Endothelial cell (in vitro differentiated cells): ENCODE measurements at places on chromosomes 1 and 21.

- peak; percentile 63 for DNase-seq
Measured at GRCh38 chr1:204746838-204747442, 61.4 kb upstream of the LRRN2 start.

- DNase-seq = peak; percentile 49
Measured at GRCh38 chr1:186212568-186213224, 162.4 kb downstream of the TPR start.

DNA sequence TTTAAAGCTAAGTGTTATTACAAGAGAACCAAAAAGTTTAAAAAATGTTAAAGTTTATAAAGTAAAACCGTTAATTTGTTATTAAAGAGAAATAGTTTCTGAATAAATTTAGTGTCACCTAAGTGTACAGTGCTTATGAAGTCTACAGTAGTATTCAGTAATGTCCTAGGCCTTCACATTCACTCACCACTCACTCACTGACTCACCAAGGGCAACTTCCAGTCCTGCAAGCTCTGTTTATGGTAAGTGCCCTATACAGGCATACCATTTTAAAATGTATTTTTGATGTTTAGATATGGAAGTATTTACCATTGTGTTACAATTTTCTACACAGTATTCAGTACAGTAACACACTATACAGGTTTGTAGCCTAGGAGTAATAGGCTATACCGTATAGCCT lies 60.1 kb upstream of the GCLM start:
- no peak for DNase-seq

DNA sequence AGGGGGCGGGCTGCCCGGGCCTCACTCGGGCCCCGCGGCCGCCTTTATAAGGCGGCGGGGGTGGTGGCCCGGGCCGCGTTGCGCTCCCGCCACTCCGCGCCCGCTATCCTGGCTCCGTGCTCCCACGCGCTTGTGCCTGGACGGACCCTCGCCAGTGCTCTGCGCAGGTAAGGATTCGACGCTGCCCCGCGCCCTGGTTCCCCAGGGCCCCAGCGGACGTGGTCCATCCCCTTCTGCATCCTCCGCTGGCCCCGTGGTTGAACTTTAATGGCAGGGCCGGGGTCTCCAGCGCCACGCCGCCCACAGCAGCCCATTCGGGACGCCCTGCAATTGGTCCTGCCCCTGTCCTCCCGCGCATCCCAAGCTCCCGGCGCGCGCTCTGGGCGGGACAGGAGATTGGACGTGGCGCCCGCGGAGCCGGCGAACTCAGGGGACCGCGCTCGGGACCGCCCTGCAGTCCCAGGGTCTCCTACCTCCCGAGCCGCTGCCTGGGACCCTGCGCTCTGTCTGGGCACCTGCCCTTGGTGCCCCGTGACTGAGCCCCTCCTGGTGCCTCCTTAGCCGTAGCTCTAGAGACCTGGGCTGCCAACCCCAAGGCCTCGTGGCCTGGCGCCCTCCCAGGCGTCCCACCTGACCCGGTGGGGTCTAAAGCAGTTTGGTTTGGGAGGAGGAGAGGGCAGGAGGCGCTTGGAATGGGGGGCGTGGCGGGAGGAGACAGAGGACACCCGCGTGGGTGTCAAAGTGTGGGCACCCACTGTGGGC lies at the start of gene ALPL:
Gene ALPL (plus strand): TSS at position 73 of the 762 bp plus-strand sequence. CDS start 44,659 bp downstream, outside the sequence.
- no peak for DNase-seq

DNA sequence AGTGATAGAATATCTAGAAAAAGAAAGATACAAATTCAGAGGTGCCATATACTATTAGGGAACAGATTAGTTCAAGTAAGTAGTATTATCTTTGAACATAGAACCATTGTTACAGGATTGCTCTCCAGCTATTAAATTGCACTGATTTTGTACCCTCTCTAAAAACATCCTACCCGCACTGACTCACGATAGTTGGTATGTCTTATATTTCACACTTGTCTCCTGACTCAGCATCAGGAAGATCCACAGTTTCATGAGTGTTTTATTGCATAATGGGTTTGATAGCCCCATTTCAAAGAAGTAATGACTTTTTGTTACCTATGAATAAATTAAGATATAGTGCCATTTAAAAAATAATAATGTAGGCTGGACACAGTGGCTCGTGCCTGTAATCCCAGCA lies 6.0 kb downstream of the TATDN3 start:
- no peak for DNase-seq
